ENCODE measurements at places on chromosomes 7 and 10.

- no peak for DNase-seq
Measured at GRCh38 chr10:86074294-86074693, 292.3 kb downstream of the GRID1 start.

GRCh38 chr7:115009736-115010440, 88.0 kb downstream of the MDFIC start:
- no peak for DNase-seq

- peak; percentile 50 for DNase-seq
Measured at GRCh38 chr10:79149662-79150443, 81.1 kb downstream of the ZMIZ1 start.

- no peak for DNase-seq
Measured at GRCh38 chr7:39357648-39358047, 208.6 kb upstream of the YAE1 start.

DNA sequence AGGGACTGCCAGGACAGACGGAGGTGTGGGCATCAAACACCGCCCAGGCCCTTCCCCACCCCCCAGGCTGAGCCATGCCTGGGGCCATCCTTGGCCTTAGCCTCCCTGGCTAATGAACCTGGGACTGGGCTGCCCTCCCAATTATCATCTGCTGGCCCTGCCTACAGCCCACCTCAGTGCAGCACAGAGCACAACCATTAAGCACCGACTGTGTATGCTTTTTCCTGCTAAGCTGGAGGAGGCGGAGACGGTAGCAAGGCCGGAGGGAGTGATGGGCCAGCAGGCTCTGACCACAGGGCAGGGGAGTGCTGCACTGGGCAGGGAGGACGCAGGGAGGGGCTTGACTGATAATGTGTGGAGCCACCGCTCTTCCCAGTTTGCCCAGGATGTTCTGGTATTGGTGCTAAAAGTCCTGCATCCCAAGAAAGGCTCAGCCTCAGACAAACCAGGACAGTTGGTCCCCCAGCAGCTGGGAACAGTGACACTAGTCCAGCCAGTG, 72.0 kb downstream of the C10orf143 start:
- no peak for DNase-seq

- no peak for DNase-seq
Measured at GRCh38 chr7:78720066-78720465, 733.4 kb downstream of the MAGI2 start.

- no peak for DNase-seq
Measured at GRCh38 chr10:43315535-43316207, 48.8 kb upstream of the RASGEF1A start.
